ENCODE measurements at places on chromosomes 5 and 9.

DNA sequence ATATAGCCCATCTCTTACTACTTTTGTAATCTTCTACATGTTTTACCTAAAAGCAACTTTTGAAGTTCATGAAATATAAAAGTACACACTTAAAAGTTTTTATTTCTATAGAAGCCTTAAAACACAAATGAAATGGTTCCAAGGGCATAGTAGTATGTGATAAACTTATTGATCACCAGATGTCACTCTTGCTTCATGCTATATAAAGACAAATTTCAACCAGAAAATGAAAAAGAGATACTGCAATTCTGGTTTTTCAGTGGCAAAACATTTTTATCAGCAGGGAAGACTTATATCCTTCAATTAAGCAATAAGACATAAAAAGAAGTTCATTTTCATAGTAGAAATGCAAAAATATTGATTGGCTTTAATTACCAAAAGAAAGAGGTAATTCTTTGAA is 69.4 kb upstream of the FBXL17 start:
- no peak for DNase-seq

GRCh38 chr9:124040935-124041816 is 29.6 kb downstream of the LHX2 start:
- peak; percentile 58 for DNase-seq

GRCh38 chr5:171588790-171589189 is 169.3 kb downstream of the FGF18 start:
- DNase-seq, result no peak

- no peak for DNase-seq
Observed at GRCh38 chr9:3397766-3398165, 128.0 kb downstream of the RFX3 start.

GRCh38 chr5:159218595-159219023 is 9.3 kb upstream of the RNF145 start:
- no peak for DNase-seq

DNA sequence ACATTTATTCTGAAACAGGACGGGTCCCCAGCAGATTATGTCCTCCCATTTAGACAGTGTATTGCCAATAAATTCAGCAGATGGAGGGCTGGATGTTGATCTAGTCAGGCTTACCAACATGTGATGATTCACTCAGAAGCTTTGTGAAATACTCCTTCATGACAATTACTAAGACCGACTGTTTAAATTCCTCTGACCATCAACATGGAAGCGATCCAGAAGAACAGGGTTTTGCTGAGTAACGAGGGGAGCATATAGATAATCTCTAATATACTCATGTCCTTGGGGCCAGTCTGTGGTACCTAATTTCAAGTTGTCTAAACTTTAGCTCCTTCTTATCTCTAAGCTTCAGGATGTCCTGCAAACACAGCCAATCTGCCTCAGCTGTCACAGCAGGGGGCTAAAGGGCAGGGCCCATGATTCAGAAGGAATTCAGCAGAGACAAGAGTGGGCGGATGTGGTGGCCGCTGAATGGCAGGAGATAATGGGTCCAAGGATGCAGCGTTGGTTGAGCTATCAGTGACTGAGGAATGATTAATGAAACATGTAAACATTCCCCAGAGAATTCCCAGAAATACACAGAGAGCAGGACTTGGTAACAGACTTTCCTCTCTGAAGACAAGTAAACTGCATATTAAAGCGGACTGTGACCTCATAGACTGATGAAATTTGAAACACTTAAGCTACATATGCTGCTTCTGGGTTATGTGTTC is 109.4 kb downstream of the ANKRD55 start:
- DNase-seq, result no peak

- DNase-seq, result no peak
Observed at GRCh38 chr5:32067774-32068470, 106.2 kb downstream of the GOLPH3 start.

DNA sequence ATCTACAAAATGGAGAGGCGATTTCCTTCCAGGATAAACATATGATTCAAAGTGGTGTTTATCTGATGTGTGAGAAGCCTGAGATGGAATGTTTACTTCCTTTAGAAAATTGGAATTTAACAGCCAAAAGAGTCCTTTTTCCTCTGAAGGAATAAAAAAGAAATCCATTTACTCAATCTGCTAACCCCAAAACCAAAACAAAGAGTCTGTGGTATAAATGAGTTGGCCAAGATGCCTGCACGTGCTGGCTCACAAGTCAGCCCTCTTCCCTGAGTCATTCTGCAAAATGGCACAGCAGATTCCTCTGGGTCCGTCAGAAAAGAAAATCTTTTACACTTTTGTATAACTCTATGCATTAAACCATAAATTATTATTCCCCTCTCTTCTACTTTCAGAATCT is 60.8 kb downstream of the EBF1 start:
- no peak for DNase-seq

DNA sequence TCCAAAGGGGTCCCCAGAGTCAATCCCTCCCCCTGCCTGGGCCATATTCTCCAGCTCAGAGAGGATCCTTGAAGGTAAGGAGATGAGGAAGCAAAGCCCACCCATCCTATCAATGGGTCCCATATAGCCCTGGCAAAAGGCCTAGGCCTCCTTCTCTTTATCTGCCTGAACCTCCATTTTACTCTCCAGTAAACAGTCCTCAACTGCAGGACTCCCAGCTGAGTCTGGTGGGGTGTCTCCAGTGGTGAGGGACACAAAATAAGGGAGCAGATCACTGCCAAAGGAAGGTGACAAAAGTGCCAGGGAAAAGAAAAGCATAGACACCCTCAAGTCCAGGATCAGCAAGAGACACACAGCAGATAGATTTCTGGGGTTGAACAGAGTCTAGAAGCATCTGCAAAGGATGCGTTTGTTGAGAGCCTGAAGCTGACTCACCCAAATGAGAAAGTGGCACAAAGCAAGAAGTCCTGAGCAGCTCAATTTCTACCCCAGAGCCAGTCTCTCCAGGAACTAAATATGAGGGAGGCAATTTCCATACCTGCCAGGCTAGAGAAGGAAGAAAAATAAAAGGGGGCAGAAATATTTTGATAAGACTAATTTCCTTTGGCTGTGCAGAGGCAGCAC is 2.7 kb upstream of the EBF1 start:
- no peak for DNase-seq

- no peak for DNase-seq
Observed at GRCh38 chr9:97768746-97769145, 71.6 kb upstream of the XPA start.

DNA sequence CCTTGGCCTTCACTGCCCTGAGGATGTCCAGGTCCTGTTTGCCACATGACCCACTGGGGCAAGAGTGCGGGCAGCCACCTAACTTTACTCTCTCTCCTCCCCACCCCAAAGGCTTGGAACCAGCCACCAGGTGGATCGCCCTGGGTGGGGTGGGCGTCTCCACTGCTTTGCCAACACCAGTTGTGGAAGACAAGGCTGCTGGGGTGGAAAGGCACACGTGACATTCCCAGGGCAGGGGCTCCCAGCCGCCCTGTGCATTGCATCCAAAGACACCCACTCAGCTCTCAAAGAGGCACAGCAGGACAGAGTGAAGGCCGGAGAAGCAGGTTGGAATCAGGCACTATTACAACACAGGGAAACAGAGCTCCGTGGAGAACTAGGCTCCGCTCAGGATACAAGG is 162.2 kb downstream of the OLFM1 start:
- no peak for DNase-seq

GRCh38 chr9:137128158-137128861 is 10.6 kb upstream of the GRIN1 start:
- peak; percentile 50 for DNase-seq

- DNase-seq, result no peak
Observed at GRCh38 chr9:91750343-91750742, 199.7 kb downstream of the ROR2 start.

DNA sequence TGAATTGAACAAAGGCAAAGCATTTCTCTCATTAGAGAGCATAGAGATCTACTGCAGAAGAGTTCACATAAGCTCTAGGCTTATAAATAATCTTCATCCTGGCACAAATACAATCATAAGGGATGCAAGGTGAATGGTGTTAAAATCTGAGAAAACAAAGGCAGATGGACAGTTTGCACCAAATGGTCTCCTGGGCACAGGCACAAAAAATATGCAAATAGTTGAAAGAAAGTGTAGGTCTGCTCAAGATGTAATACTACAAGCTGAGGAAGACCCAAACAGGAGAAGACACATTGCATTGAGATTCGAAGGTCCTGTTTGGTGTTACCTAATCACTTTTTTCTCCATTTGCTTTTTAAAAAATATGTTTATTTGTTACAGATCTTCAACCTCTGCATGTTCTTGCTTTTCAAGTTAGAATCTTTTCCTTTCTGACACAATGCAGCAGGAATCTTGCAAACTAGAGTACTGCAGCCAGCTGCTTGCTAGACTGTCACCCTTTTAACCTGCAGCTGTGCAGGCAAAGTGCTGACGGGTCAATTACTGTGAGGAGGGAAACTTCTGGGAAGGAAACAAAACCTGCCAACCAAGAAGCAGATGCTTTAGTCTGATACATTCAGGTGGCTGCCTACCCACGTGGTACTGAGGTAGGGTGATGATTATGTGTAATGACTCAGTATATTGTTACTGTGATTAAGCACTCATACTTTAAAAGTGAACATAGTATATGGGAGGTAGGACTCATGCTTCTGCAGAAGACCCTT is 1048.6 kb upstream of the SEMA6A start:
- no peak for DNase-seq

- no peak for DNase-seq
Observed at GRCh38 chr9:108047264-108047663, 557.7 kb upstream of the KLF4 start.

GRCh38 chr5:10329446-10329819 is 21.7 kb upstream of the CMBL start:
- DNase-seq, result no peak

DNA sequence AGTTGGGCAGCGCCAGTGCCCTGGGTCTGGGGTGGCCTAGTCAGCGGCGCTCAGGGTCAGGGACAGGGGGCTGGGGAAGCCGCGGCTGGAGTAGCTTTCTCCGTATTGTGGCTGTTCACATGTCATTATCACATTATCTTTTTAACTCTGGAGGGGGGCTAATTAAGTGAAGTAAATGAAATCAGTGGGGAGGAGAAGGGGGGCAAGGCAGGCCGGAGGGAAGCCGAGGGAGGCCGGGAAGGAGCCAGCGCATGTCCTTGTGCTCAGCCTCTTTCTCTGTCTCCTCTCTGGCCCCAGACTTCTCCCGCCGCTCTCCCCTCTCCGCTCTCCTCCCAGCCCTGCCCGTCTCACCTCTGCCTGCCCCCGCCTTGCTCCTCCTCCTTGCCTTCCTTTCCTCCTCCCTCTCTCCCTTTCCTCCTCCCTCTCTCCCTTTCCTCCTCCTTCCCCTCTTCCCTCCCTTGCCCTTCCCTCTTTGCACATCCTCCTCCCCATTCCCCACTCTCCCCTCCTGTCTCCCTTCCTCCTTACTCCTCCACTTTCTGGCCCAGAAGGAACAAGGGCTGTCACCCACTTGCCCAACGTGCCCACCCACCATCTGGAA is 38.7 kb downstream of the ASS1 start:
- no peak for DNase-seq

DNA sequence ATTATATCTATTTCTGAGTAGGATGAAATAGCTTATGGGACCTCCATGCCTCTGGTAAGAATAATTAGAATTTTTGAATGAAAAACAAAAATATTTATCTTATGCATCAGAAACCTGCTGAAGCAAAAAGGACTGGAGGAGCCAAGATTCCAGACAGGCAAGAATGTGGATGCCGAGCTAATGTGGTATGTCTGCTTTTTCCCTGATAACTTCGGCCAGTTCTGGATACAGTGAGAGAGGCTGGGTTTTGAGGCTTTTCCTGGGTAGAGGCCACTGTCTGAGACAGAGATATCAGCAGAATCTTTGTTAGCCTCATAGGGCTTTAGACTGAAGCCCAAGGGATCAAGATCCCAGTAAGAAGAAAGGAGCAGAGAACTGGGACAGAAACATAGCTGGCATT is 5.2 kb upstream of the CTNND2 start:
- DNase-seq, result no peak

DNA sequence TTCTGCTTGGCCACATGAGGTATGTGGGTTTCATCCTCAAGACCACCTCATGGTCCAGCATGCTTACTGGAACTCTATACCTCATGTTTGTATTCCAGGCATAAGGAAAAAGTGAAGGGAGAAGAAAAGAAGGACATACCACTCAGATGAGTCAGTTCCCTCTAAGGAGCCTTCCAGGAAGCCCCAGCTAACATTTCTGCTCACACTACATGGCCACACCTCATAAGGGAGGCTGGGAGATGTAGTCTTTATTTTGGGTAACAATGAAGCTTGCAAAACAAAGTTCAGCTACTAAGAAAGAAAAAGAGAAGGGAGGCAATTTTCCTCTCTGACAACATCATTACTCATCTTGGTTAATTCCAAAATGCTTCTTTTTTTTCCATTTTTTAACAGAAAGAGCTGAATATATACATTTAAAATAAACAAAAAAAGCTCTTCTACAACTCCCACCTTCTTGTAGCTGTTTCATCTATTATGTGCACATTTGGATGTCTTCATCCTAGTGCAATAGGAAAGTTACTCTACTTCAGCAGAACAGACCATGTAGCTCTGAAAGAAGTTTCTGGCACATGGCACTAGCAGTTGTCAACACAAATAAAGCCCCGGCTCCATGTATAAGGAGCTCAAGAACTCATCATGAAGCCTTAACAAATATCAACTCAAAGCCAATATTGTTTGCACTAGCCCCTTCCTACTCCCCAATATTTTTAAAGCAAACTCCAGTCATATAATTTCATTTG is 123.6 kb upstream of the CCDC112 start:
- DNase-seq, result no peak

GRCh38 chr9:129013674-129014073 is 14.5 kb downstream of the SH3GLB2 start:
- DNase-seq, result no peak

- no peak for DNase-seq
Observed at GRCh38 chr5:167442922-167443321, 848.5 kb upstream of the WWC1 start.

DNA sequence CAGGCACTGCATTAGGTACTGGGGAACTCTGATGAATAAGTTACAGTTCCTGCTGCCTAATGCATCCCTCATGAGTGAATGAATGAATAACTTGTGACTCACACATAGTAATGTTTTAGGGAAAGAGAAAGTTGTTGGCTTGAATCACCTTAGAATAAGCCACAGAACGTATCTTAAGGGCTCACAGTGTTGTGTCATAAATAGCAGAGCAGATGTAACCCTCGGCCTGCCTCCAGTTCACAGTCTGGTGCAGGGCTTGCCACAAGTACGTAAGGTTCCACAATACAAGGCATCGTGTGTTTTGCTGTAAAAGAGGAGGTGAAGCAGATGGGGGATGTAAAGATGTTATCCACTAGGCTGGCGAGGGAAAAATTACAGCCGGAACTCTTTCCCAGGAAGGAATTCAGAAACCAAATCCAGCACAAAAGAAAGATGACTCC is 218.7 kb downstream of the TRPM3 start:
- no peak for DNase-seq
